ENCODE measurements at places on chromosomes 7 and 10. TPM values are rescaled to one million over a fixed set of nuclear protein-coding genes. Genes with fewer than 3 reads are reported as not detected.

Gene TRPV6
- total RNA-seq = not detected

DNA sequence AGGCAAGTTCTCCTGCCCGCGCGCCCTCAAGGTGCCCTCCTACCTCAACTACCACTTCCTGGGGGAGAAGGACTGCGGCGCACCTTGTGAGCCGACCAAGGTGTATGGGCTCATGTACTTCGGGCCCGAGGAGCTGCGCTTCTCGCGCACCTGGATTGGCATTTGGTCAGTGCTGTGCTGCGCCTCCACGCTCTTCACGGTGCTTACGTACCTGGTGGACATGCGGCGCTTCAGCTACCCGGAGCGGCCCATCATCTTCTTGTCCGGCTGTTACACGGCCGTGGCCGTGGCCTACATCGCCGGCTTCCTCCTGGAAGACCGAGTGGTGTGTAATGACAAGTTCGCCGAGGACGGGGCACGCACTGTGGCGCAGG lies 1.4 kb downstream of the FZD1 start:
- peak; percentile 85 for DNase-seq

DNA sequence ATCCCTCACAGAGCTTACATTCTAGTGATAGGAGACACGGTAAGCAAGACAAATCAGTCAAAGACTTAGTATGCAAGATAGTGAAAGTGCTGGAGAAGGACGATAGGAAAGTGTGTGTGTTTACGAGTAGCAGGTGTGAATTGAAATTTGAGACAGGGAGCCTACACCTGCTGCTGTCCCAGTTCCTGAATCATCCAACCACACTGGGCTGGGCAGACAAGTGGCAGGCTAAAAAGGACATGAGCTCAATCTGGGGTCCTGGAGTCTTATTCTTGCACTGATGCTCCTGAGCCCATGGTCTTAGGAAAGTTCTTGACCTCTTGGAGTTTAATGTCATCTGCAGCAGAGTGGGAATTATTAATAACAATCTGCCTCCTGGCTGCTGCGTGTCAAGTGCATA lies 16.2 kb downstream of the RBP3 start:
- peak; percentile 20 for DNase-seq

Gene PRR15
- total RNA-seq = 0.88 TPM

Gene LIPJ
- 0.14 TPM for total RNA-seq

Data from posterior vena cava (tissue), 2 donors.